Activated B cell treated with CpG ODN at 0.5 μM for 24 hours (primary cell): ENCODE measurements at places on chromosomes 4 and X.

DNA sequence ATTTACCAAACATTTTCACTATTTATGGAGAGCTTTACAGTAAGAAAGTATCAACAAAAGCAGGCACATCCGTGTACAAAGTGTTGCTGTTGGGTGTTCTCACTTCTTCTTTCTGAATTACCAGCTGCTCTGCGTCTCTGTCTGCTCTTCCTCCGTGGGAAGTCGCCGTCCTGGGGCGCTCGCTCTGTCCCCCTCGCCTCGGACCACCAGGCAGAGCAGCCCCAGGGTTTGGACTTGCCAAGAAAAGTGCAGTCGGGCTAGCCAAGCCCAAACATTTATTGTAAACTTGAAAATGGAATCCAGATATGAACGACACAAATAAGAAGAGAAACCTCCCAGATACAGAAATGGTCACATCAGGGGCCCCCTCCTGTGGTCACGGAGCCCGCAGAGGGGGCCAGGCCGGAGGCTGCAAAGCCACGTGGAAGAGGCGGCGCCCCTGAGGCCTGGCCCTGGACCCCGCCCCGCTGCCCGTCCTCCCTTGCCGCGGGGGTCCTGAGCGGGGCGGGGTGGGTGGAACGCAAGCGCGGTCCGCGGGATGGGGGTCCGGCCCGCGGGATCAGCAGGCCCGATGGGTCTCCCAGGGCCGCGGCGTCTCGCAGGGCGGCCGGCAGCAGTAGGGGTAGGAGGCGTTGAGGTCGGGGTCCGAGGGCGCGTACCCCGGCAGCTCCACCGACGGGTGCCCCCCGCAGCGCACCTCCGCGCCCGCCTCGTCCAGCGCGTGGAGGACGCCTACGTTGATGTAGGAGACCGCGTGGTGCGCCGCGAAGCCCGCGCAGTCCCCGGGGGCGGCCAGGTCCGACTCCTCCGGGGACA lies 1.5 kb downstream of the TMEM271 start:
- DNase-seq, result no peak

DNA sequence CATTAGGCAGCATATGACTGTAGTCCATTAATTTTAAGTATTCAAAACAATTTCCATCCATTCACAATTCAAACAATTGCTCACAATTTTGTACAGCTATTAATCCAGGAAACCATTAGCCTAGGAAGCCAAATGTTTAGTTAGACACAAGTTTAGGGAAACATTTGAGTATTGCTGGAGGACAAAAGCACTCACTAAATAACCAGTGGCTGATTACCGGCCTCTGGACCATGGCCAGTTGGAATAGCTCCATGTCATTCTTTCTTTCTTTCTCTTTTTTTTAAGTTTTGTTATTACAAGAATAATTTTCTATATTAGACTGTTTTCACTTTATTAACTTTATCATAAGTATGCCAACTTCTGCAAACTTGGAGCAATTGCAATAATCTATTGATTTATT lies 31.3 kb downstream of the TRIML2 start:
- DNase-seq, result no peak

DNA sequence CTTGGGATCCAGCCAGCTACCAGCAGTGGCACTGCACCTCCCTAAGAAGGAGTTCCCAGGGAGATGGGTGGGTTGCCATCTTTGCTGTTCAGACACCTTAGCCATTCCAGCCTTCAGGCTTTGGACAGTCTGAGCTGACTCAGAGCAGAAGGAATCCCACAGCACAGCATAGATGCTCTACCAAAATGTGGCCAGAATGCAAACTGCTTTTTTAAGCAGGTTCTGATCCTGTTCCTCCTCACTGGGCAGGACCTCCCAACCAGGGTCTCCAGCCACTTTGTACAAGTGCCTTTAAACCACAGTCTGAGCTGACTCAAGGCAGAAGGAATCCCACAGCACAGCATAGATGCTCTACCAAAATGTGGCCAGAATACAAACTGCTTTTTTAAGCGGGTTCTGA lies 209.0 kb downstream of the NPNT start:
- DNase-seq, result no peak

- peak; percentile 81 for DNase-seq
Observed at GRCh38 chr4:148441986-148442831, at the start of gene NR3C2. Gene NR3C2, minus strand, starts transcription at chr4:148442414.

GRCh38 chr4:69639542-69639941 lies at the start of gene UGT2A2:
Gene UGT2A2, minus strand, starts transcription at chr4:69639642. Its CDS starts 2 bp downstream, at chr4:69639640.
- no peak for DNase-seq

DNA sequence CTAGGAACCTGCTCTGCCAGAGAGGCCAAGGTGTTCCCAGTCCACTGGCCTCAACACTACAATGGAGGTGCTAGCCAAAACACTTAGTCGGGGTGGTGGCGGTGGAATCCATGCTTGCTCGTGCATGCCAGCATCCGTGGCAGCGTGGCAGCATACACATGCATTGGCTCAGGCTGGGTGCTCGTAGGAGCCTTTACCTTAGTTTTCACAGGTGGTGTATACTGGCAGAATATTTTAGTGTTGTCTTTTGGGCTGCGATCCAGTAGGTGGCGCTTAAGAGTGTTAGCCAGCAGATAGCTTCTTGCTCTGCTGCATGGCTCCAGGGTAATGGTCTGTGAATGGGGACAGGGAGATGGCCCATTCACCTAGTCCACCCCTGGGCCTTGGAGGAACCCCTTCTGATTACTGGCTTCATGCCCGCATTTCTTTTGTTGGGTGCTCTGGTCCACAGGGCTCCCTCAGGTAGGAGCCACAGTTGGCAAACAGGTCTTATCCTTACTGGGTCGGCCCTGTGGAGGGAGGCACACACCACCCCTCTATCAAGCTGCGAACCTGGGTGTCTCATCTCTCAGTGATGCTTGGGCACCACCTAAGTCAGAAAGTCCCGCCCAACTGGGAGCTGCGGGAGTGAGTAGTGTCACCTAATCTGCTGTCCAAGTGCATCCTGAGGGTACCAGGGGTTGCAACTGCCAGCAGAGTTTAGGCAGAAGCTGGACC lies 40.0 kb downstream of the RIPPLY1 start:
- no peak for DNase-seq

GRCh38 chrX:17025621-17026302 lies 79.3 kb downstream of the REPS2 start:
- no peak for DNase-seq

- no peak for DNase-seq
Observed at GRCh38 chrX:12896935-12897334, 9.5 kb upstream of the TLR8 start.

GRCh38 chr4:151489462-151490203 lies 80.7 kb downstream of the FHIP1A start:
- no peak for DNase-seq

DNA sequence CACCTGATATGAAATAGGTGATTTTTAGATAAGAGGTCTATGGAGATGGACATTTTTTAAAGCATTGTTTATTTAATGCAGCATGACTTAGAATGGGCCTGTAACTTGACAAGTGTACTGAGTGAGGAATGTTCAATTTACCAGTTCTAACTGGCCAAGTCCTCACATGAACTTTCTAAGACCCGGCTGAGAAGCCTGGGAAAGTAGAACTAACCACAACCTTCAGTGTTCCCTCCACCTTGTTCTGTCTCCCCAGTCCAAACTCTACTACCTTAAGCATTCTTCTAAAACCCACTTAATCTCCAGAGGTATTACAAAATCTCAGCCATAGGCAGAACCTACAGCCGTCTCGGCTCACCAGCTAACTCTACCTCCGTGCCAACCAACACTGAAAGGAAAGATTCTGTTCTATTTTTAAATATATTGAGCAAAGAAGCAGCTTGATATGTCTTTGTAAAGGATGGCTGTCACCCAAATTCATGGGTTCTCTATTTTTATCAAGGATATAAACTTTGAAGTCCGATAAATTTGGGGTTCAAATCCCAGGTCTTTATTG lies 6.8 kb downstream of the PPARGC1A start:
- no peak for DNase-seq

- DNase-seq, result no peak
Observed at GRCh38 chr4:27191592-27191991, 331.0 kb downstream of the STIM2 start.

GRCh38 chr4:10045481-10045880 lies 24.2 kb upstream of the SLC2A9 start:
- no peak for DNase-seq

DNA sequence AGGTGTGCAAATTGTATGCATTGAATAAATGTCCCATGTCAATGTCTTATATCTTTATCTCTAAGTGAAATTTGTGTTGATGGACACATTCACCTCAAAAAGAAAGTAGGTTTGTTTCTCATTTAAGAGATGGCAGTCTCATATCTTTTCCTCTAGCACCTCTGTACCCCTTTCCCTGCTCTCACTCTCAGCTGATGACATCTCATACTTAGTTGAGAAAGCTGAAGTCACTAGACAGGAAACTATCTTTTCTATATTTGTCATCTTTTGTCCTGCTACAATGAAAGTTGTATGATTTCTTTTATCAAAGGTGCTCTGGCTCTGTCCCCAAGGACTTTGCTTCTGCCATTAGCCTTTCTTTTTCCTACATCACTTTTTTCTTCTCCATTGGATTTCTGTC lies 84.0 kb upstream of the GRPR start:
- no peak for DNase-seq

DNA sequence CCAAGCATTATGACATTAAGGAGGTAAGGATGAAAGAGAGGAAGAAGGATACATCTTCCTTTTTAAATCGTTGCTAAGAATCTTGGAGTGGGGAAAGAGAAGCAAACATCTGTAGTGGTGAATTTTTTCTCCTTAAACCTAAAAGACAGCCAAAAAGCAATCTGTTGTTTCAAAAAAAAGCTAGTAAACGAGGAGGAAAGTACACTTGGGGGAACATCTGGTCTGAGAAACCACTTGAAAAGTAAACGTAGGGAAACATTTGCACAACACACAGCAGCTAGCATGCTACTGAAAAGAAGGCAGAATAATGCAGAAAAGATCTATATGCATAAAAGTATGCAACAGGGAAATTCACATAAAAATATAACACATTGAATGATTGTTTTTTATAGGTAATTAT lies 1485.6 kb downstream of the PCDH19 start:
- DNase-seq, result no peak

DNA sequence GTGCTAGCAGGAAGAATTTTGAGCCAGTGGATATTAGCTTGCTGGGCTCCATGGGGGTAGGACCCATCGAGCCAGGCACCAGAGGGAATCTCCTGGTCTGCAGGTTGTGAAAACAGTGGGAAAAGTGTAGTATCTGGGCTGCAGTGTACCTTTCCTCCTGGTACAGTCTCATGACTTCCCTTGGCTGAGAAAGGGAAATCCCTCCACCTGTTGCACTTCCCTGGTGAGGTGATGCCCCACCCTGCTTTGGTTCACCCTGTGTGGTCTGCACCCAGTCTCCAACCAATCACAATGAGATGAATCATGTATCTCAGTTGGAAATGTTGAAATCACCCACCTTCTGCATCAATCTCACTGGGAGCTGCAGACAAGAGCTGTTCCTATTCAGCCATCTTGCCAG lies 341.4 kb upstream of the IRS4 start:
- DNase-seq, result no peak

GRCh38 chr4:34182306-34182705 lies 2062.0 kb downstream of the ARAP2 start:
- no peak for DNase-seq

GRCh38 chr4:151418856-151419255 lies 9.9 kb downstream of the FHIP1A start:
- DNase-seq, result no peak
